ENCODE measurements at places on chromosomes 7 and 10. TPM values are rescaled to one million over a fixed set of nuclear protein-coding genes. Genes with fewer than 3 reads are reported as not detected.

Gene PHKG1
- not detected for total RNA-seq

Gene CFAP46
- 2.4 TPM for total RNA-seq

Gene METTL27
- total RNA-seq = 3.2 TPM

Gene HPSE2
- not detected for total RNA-seq

Gene HMX3
- not detected for total RNA-seq

Gene GPR37
- total RNA-seq = 0.34 TPM

Gene MRLN
- not detected for total RNA-seq

Gene PLAC9
- not detected for total RNA-seq

Gene MAGI2
- 0.23 TPM for total RNA-seq

Gene EPO
- not detected for total RNA-seq

Gene VPS26A
- total RNA-seq = 21.1 TPM

Gene SHH
- not detected for total RNA-seq

Gene LIPF
- total RNA-seq = not detected

Gene DNTT
- total RNA-seq = not detected

Gene TBX20
- total RNA-seq = not detected

Gene ANKRD22
- 0.42 TPM for total RNA-seq

Gene TMEM229A
- total RNA-seq = not detected

Gene PAPSS2
- 3.1 TPM for total RNA-seq

Gene PTER
- 11.3 TPM for total RNA-seq

Gene STK31
- total RNA-seq = not detected

Gene NPFFR1
- total RNA-seq = not detected

Gene EZH2
- total RNA-seq = 12.0 TPM

Gene GBX1
- not detected for total RNA-seq

Gene CCDC136
- 0.39 TPM for total RNA-seq

Gene ING3
- 3.6 TPM for total RNA-seq

Gene FAM25A
- total RNA-seq = 3.3 TPM

Gene GPR26
- not detected for total RNA-seq

Gene TEX36
- not detected for total RNA-seq

Gene DNA2
- total RNA-seq = 6.3 TPM

Gene KDM7A
- total RNA-seq = 4.5 TPM

Gene C7orf57
- total RNA-seq = 2.3 TPM

Gene C10orf67
- total RNA-seq = 0.34 TPM

Gene FAM171A1
- 8.3 TPM for total RNA-seq

Gene SNCG
- total RNA-seq = 1.3 TPM
